Mesenteric fat pad (tissue), 1 donor: ENCODE measurements at places on chromosomes 13 and 19.

GRCh38 chr13:83223546-83223945 is 658.7 kb downstream of the SLITRK1 start:
- no peak for DNase-seq

GRCh38 chr13:47175172-47175866 is 278.5 kb upstream of the HTR2A start:
- no peak for DNase-seq

GRCh38 chr19:30360376-30361106 is 11.6 kb upstream of the ZNF536 start:
- DNase-seq: peak; percentile 62

DNA sequence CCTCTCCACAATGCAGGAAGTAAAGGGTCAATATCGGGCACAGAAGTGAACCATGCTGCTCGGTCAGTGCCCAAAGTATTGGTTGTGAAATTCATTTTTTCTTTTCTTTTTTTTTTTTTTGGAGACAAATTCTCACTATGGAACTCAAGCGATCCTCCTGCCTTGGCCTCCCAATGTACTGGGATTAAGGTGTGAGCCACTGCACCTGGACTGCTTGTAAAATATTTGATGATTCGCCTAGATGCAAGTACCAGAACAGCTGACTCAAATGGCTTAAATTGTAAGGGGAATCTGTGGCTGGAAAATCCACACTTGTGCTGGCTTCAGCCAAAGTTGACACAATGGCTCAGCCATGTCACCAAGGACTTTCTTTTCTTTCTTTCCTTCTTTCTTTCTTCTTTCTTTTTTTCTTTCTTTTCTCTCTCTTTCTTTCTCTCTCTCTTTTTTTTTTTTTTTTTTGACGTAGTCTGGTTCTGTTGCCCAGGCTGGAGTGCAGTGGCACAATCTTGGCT is 43.7 kb downstream of the NUMBL start:
- DNase-seq: no peak

DNA sequence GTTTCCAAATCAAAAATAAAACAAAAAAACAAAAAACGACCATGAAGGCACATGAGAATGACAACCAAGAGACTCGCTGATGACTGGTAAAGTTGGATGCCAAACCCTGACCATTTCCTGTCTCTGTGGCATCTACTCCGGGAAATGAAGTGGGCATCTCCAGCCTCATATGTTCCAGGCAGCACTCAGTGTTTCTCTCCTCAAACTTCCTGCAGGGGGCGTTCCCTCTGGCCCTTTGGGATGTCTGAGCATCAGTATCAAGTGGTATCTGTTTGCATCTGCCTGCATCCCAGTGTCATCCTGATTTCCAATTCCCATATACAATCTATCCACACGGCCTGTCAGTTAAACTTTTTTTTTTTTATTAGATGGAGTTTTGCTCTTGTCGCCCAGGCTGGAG is 9.8 kb upstream of the SIGLEC12 start:
- no peak for DNase-seq

DNA sequence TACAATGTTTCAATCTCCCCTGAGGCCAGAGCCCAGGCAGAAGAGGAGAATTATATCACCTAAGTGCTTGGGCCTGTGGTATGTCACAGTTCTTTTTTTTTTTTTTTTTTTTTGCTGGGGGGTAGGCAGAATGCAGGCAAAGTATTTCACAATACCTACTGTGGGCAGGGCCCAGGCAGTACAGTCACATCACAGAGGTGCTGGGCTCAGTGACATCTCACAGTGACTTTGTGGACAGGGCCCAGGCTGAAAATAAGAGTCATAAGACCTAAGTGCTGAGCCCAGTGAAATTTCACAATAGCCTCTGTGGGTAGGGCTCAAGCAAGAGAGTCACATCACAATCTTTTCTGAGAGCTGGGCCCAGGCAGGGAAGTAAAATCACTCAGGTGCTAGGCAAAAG is 15.9 kb upstream of the ZNF208 start:
- no peak for DNase-seq

- no peak for DNase-seq
Measured at GRCh38 chr19:11269408-11269807, 7.1 kb upstream of the DOCK6 start.

- no peak for DNase-seq
Measured at GRCh38 chr19:55594996-55595545, 4.2 kb downstream of the FIZ1 start.

DNA sequence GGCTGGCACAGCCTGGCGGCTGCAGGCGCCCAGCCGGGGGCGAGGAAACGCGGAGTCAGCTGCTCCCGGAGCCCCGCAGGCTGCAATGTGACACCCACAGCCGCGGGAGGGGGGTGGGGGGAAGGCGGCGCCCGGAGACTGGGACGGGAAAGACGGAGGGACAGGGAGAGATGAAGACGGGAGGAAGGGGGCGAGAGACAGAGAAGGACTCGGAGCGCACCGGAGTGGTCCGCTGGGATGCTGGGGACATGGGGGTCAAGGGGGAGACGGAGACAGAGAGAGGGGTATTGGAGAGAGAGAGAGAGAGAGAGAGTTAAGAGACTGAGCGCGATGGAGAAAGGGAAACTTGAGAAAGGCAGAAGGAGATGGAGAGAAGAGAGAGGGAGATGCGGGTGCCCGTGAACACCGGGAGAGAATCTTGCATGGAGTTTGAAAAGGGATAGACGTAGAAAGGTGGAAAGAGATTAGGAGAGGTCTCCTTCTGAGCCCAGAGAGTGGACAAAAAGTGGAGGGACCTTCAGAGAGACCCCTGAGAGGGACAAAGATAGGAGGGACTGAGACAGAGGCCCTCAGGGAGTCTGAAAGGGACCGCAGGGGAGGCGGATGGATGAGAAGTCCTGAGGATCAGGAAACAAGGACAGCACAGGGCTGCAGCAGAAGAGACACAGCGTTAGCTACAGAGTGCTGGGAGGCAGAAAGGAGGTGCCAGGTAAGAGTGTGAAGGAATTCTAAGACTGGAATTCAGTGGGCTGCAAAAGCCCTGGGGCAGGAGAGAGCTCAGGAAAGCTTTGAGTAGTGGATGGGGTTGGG is 1.0 kb downstream of the SCN1B start:
- DNase-seq: no peak

GRCh38 chr13:21202767-21203531 is 26.5 kb downstream of the MRPL57 start:
- no peak for DNase-seq

DNA sequence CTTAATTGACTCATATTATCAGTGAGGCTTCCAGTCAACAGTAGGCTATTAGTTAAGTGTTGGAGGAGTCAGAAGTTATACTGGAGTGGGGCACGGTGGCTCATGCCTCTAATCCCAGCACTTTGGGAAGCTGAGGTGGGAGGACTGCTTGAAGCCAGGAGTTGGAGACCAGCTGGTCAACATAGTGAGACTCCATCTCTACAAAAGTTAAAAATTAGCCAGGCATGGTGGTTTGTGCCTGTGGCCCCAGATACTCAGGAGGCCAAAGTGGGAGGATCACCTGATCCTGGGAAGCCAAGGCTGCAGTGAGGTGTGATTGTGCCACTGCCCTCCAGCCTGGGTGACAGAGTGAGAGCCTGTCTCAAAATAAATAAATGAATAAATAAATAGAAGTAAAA is 53.2 kb downstream of the COMP start:
- no peak for DNase-seq

DNA sequence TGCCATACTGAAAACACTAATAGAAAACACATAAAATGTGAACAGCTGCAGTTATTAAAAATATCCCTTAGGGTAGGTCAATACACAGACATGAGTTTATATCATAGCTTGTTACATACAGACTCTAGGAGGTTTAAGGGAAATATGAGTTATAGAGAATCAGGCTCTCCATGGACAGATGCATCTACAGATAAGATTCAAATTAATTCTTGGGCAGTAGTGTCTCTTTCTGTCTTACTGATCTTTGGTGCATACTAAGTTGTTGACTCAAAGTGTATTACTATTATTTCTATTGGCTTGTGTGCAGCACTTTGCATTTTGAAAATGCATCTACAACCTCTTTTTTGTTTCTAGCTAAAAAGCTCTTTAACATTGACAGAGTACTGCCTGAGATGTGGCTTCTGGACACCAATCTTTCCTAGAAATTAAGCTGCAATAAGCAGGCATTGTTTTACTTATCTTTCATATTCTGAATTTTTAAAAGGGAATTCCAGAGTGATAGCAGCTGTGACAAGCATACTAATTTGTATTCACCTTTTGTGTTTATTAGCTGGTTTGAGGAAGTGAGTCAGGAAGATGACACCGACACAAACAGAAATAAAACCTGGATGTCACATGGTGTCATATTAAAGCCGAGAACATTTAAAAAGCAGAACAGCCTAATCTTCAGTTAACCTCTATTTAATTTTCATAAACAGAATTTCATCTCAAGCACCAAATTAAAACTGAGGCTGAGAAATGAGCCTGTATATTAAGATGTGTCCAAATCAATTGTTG is 399.0 kb downstream of the PCDH9 start:
- DNase-seq: no peak

DNA sequence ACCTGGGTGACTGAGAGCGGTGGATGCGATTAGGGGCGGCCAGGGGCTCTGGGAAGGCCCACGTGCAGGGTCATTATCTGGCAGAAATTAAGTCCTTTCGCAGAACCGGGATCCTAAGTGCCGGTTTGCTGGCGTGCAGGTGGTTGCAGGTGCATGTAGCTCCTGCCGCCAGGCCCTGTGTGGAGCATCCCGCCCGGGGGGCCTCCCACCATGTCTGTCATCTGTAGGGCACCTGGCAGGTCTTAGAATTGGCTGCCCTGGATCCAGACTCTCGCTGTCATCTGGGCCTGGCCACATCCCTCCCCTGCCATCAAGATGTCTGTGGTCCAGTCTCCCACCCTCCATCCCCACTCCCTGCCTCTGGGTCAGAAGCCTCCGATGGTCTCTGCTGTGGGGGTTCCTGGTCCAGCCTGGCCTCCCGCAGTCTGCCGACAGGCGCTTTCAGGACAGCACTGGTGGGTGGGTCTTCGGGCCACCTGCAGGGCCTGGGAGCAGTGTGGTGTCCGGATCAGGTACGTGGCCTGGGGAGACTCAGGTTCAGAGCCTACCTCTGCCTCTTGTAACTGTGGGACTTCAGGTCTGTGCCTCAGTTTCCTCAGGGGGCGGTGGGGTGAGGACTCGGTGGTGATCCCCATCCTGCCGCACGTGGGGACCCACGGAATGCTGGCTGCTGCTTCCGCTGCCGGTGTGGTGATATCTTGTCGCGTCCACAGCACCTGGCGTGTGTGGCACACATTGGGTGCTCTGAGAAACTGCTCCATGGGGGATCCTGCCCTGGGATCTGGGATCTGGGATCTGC is 5.4 kb downstream of the GNA11 start:
- no peak for DNase-seq

DNA sequence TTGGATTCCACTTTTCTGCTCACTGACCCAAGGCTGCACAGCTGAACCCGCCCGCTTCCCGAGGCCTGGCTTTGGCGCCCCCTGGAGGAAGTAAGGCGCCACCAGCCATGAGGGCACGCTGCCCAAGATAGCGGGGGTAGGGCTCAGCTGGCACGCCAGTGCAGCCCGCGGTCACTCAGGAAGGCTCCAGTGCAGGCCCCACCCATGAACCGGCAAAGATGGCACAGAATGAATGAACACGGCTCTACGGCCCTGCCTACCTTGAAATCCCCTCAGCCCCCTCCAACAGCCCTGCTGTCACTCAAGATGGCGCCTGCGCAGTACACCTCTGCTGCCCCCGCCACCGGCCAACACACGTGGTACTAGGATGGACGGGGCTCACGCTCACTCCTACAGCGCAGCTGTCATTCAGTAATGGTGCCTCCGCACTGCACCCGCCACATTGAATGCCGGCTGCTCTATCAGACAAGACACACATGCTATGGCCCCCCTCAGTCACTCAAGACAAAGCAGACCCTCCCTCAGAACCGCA is 3.0 kb downstream of the PEG3 start:
- DNase-seq: no peak

DNA sequence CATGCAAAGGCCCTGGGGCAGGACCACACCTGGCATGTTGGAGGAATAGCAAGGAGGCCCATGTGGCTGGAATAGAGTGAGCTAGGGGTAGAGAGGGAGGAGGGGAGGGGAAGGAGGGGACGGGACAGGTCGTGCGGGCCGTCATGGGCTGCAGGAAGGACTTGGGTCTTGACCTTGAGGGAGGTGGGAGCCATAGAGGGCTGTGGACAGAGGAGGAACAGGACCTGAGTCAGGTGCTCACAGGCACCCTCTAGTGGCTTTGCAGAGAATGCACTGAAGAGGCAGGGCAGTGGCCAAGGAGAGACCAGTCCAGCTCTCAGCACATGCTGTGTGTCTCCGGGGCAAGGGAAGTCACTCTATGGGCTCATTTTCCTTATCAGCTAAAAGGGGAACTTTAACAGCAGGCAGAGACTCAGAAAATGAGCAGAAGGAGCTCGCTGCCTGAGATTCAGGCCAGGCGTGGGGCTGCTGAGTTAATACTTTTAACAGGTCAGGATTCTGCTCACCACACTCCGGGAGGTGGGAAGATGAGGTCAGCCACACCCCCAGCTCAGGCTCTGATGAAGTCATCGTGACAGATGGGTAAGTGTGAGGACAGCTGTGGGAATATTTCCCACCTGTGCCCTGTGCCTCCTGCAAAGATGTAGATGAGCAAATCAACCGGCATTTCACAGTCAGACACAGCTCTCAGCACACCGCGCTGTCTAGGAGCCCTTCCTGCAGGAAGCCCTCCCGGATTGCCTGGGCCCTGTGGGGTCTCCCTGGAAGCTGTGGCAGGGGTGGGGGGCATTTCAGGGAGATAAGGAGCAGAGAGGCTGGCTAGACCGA is 6.0 kb upstream of the TNFAIP8L1 start:
- no peak for DNase-seq

DNA sequence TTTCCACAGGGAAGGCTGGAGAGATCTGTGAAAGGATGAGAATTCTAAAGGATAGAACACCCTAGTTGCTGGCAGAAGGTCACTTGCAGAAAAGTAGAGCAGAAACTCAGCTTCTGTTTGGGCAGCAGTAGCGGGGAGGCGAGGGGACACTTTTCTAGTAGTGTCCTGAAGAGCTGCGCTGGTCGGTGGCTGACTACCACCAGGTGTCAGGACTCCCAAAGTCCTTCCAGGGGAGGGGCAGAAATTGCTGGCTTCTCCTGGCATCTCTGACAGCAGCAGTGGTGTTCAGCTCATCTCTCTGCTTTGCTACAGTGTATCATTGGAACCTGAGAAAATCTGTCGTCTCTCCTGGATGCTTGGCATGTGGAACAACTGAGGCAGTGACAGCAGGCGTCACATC is 120.9 kb downstream of the ZDHHC20 start:
- no peak for DNase-seq

GRCh38 chr19:16326401-16327168 is 2.0 kb downstream of the KLF2 start:
- DNase-seq: no peak
